ENCODE measurements at places on chromosomes 5 and 9.

DNA sequence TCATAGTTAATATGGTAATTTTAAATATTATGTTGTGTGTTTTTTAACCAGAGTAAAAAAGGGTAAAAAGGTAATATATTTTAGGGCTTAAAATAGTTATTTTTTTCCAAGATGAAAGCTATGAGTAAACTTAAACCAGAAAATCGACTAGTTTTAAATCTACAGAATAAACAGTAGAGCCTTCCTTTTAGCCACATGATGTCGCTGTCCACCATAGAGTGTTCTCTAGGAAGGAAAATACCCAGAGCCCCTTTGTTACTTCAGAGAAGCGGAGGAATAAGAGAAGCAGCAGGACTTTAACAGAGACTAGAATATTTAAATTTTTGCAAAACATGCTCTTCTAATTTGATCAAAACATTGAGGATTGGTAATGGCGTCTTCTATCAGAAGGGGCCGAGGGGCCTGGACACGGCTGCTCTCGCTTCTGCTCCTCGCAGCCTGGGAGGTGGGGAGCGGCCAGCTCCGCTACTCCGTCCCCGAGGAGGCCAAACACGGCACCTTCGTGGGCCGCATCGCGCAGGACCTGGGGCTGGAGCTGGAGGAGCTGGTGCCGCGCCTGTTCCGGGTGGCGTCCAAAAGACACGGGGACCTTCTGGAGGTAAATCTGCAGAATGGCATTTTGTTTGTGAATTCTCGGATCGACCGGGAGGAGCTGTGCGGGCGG is at the start of gene PCDHA2:
Gene PCDHA2, plus strand, starts transcription at position 258 of the 664 bp plus-strand sequence.
- no peak for DNase-seq

GRCh38 chr5:96228408-96228807 is 204.6 kb downstream of the PCSK1 start:
- DNase-seq = no peak

DNA sequence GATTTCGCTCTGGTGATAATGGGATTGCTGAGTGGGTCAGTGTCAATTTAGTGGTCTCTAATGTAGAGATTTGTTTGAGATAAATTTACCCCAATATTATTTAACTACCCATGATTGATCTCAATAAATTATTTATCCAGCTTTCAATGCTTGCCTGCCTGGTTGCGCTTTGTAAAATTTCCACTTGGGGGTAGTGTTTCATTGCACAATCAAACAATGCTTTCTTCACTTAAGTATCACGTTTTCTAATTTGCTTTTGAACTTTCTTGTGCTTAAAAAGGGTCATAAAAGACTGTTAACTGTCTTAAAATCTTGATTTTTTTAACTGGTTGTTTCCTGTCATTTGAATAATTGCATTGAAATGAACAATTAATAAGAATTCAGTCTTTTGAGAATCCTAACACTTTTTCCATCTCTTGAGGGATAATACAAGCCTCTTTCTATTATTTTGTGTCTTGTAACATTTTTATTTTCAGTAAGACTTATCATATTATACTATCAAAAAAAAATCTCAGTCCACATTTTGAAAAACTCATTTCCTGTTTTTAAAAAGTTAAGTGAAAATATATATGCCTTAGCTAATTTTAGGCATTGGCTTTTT is 18.7 kb downstream of the HSD17B4 start:
- no peak for DNase-seq

GRCh38 chr9:78025186-78025585 is 6.4 kb downstream of the GNAQ start:
- DNase-seq = no peak

- no peak for DNase-seq
These were observed 53.0 kb downstream of the NR2F1 start for GRCh38 chr5:93635991-93636390.

DNA sequence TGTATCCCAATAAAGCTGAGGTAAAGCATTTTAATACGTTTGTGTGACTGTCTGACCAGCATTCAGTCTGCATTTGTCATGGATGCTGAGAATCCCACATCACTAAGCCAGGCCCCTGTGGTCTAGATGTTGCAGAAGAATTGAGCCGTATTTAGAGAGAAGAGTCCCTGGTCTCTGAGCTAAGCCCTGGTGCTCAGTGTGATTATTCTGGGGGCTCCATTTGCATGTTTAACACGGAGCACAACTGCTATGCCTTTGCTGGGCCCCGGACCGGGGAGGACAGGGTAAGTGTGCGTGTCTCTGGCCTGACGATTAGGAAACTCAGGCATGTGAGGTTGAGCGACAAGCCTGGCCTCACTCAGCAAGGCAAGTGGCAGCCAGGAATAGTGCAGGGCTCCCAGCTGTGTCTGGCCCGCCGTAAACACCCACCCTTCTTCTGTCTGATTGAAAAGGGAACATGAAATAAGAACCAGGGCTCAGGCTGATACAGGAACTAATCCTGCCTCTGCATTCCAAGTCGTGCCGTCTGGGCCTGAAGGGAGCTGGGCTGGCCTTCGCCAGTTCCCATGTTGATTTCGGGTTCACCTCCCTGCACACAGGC is 22.3 kb downstream of the FAM78A start:
- no peak for DNase-seq

DNA sequence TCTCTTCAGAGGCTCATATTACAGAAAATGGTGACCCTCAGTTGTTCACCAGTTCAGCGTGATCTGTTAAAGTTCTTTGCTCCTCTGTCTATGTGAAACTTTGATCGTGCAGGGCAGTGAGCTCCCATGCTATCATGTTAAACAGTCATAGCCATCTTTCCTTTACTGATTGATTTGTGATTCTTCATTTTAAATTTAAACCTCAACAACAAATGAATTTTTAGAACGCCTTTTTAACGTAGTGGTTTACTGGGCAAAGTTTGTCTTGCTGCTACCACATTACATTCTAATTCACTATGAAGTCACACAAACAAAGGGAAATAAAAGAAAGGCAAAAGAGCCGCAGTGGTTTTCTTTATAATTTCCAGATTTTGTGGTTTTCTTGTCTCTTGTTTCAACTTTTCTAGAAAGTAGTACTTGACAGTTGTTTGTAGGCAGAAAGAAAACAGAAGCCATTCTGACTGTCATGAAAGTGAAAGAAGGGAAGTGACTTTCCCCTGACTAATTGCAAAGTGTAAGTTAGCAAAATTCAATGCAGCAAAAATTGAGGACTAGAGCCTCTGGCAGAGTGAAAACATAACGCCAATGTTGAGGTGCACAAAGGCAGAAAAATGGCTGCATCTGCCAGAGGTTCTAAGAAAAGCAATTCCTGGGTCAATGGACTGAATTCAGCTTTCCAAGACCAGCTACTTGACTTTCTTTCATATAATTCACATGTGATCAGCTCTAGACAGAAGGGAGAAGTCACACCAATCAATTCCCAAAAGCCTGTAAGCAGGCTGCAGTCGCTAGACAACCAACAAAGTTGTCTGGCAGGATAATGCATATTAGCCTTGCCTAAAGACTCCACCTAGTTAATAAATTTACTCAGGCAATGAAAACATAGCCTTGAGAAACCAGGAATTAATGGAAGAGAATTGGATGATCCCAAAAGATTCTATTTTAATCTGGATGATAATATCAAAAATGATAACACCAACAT is 7.1 kb upstream of the IFNA6 start:
- no peak for DNase-seq

- no peak for DNase-seq
These were observed 728.4 kb downstream of the MAT2B start for GRCh38 chr5:164233791-164234190.

DNA sequence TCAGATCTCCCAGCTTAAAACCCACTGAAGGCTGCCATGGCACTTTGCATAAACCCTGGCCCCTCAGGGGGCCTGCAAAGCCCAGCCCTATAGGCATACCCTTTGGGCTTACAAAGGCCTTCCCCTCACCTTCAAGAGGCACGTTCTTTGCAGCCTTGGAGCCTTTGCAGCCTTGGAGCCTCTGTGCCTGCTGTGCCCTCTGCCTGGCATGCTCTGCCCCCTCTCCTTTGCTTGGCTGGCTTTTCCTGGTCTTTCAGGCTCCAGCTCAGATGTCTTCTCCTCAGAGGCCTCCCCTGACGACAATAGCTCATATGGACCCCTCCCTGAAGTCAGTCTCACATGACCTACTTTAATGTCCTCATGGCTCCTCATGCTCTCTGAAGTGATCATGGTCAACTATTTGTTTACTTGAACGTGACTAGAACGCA is 60.3 kb downstream of the CXXC5 start:
- no peak for DNase-seq

DNA sequence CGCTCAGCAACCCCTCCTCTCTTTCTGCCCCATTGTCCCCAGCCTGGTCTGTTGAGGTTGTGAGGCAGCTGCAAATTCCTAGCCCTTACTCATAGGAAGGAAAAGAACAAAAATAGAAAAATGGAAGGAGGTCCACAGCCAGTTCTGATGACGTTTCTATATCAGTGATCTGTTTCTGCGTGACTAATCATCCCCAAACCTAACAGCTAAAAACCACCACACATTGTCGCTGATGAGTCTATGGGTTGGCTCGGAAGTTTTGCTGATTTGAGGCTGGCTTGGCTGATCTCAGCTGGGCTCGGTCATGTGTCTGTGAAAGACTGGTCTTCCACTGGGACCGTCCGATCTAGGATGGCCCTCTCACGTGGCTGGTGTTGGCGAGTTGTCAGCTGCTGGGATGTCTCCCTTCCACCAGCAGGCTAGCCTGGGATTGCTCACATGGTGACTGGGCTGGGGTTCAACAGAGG is 200.6 kb upstream of the ZNF618 start:
- no peak for DNase-seq

DNA sequence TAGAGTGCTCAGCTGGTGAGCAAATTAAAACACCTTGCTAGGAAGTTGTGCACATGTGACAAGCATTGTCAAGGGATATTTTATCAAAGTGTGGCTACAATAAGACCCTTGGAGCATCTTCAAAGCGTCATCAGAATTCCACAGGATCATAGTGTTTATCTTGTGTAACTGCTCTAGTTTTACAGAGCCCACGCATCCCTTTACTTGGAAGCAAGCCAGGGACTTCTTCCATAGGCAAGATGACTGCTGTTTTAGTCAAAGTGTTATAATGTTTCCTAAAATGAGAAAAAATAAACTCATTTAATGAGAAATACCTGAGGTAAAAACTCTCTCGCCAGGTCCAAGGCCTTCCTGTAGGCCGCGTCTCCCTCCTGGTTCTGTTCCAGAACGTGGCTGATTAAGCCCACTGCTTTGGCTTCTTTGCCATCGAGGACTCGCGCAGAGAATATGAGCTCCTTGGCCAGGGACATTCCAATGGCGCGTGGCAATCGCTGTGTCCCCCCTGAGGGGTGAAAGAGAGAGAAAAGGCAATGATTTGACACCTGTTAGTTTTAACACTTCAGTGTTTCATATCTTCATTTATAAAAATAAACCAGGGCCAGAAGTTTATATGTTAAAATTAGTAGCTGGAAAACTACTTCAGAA is 141.1 kb downstream of the AUH start:
- DNase-seq = no peak

- DNase-seq = no peak
These were observed 75.7 kb downstream of the FBXL7 start for GRCh38 chr5:15575666-15576065.

Data from T-helper 1 cell (primary cell).